ENCODE measurements at places on chromosomes 6 and 20.

- no peak for DNase-seq
Observed at GRCh38 chr20:5504061-5504739, 187.4 kb upstream of the PROKR2 start.

GRCh38 chr20:11906626-11907480, 10.8 kb upstream of the BTBD3 start:
- DNase-seq = no peak

DNA sequence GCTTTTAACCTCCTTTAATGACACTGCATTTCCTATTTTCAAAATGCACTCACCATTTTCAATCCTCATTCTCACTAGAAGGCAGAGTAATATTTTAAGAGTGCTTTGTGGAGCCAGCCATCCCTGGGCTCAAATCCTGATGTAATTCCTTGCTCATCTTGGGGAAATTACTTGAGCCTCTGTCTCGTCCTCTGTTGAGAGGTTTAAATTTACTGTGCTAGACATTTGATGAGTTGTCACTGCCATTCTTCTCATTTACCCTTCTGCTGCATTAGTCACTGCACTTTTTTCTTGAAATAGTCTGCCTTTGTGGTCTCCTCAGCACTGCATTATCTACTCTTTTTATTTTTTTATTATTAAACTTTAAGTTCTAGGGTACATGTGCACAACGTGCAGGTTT, 150.0 kb upstream of the HDDC2 start:
- no peak for DNase-seq

DNA sequence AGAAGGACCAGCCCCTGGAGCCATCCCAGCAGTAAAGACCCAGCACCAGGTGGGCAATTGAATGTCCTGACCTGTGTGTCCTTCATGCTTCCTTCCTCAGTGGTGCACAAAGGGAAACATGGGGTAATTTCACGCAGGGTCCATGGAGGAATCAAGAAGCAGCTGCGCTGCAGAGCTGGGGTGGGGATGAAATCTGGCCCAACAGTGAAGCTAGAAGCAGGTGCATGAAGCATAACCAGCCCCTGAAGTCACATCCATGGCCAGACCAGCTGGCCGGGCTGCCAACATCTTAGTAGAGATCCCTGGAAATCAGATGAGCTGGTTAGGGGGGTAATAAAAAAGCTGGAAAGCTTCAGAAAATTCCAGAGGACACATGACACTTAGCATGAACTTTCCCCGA, 646.7 kb upstream of the DEFB115 start:
- no peak for DNase-seq

GRCh38 chr6:11330413-11330760, 97.9 kb upstream of the NEDD9 start:
- no peak for DNase-seq

- peak; percentile 78 for DNase-seq
Observed at GRCh38 chr6:19851241-19852089, 14.3 kb downstream of the ID4 start.

GRCh38 chr6:142718667-142719191, 226.2 kb downstream of the HIVEP2 start:
- no peak for DNase-seq
